ENCODE measurements at places on chromosomes 2 and 18.

DNA sequence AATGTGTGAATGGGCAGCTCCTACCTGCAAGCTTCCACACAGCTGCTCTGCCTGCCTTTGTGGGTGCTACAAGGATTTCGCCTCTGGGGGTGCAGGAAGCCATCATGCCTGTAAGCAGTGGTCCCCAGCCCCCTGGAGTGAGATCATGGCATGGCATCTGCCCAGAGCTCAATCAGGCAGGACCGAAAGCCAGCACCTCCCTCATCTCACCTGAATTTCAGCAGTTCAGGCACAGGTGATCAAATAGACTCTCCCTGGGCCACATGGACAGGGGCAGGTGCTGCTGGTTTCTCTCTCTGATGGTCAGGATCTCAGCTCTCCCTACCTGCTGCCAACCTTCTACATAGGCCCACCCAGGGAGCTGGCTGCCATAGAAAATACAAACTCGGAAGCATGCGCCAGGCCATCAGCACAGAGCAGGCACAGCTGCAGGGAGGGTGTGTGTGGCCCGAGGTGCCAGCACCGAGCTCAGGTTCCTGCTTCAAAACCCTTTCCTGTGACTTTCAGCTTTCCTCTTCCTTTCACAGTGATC, 133.2 kb upstream of the ID2 start:
- DNase-seq: no peak

DNA sequence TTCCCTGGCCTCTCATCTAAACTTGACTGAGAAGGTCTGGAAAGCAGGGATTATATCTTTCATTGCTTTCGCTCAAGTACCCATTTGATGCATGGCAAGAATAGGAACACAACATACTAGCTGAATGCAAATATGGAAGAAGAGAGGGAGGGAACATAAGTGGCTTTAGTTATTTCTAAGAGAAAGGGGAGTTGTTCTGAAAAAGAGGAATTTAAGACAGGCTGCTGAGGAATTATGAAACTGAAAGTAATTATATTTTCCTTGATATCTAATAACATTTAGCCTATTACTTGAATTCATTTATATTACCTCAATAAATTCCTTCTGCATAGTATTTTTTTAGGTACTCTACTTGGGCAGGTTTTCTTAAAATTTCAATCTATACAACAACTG, 105.8 kb upstream of the TTN start:
- DNase-seq: no peak

DNA sequence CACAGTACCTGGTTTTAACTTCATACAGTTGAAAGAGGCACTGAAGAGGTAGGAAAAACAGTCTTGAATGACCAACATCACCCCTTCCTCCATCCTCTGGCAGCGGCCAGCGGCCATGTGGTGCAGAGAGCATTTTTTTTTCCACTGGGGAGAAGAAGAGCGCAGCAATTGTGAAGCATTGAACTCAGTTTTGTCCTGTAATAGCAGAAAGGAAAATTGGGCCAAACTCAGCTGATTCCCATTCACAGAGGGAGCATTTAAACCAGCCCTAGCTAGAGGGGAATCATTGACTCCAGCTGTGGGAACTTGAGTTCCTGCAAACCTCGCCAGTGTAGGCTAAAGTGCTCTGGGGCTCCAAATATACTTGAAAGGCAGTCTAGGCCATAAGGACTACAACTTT, 316.6 kb upstream of the CHST9 start:
- no peak for DNase-seq

- DNase-seq: no peak
Observed at GRCh38 chr18:14189858-14190257, 57.6 kb upstream of the ZNF519 start.

DNA sequence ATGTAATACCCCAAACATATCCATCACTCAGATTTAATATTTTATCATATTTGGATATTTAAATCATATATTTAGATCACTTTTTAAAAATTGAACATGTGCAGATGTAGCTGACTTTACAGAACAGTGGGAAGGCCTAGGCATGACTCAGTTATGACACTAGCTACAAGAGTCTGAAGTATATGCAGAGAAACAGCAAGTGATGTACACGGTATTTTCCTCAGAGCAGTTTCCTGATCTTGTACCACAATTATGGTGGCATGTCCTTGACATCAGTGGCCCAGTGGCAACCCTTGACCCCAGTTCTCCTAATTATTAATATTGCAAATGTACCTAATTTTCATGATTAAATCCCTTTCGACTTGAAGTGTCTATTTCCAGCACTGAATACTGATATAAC, 28.2 kb downstream of the CDKL4 start:
- DNase-seq: no peak

DNA sequence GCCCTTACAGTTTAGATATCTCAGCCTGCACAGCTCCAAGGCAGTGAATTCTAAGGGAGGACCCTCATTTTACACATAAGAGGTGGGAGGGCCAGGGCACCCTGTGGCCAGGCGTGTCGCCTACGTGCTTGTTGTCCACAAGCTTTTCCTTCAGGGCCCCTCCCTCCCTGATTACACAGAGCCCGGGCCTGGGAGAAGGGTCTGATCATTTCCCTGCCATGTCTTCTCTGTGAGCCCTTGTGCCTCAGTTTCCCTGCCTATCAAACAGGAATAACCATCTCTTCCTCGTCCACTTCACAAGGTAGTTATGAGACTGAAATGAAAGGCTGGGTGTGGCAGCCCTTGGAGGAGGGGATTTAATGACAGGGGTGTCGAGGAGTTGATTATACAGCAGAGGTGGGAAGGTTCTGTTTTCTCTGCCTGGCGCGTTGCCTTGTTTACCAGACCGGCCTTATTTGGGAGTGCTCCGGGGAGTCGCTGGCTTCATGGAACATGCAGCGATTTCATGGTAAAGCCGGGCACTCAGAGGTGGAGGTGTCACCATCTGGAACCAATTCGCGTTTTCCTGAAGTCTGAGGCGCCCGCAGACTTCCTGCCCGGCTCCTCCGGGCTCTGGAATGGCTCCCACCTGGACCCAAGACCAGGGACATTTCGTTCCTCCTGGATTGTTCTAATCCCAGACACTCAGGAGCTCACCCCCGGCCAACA, 208.9 kb downstream of the KLHL29 start:
- DNase-seq: no peak
